GM06990 (cell line): ENCODE measurements at places on chromosomes 4 and X.

- no peak for DNase-seq
Observed at GRCh38 chrX:3806630-3807029, 93.2 kb upstream of the PRKX start.

DNA sequence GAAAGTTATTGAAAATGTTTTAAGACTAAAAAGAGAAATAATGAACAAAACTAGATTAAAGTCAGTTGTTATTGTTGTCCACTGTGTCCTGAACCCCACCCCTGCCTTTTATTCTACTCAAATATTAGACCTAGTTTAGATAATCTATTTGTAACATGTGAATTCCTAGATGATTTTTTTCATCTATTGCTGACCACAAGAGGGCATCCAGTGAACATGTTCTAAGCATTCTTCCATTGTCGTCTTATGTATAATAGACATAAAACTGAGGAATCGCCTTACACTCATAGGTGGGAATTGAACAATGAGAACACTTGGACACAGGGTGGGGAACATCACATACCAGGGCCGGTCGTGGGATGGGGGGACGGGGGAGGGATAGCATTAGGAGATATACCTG, 36.4 kb upstream of the HPRT1 start:
- DNase-seq: no peak

DNA sequence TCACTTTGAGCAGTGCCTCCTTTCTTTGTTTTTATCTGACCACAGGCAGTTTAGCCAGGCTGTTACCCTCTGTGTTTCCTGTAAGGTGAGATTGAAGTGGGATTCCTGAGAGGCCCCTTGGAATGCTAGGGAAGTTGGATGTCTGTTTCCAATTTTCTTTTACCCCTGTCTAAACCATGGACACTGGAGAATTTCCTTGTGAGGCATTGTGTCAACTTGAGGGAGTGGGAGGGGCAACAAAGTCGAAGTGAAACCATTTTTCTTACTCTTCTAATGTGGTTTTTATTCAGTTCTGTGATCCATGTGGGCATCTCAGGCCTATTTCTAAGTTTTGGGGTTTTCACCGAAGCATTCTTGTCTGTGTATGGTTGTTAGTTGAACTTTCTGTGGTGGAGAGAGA, 296.1 kb upstream of the UGT8 start:
- no peak for DNase-seq

- no peak for DNase-seq
Observed at GRCh38 chr4:182826391-182826790, 90.8 kb downstream of the DCTD start.

DNA sequence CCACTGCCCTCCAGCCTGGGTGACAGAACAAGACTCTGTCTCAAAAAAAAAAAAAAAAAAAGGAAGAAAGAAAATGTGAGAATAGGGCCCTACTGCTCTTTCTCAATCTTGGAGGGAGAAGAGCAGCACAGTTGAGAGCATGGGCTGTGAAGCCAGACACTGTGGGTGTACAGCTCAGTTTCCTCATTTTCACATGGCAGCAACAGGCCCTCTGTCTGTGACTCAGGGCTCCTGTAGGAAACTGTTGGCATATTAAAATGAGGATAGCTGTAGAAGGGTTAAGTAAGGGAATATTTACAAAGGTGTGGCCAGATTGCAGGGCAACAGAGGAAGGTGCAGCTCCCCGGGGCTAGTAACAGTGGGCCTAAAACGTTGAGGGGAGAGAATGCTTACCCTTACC, 3.4 kb downstream of the AKAP14 start:
- no peak for DNase-seq

DNA sequence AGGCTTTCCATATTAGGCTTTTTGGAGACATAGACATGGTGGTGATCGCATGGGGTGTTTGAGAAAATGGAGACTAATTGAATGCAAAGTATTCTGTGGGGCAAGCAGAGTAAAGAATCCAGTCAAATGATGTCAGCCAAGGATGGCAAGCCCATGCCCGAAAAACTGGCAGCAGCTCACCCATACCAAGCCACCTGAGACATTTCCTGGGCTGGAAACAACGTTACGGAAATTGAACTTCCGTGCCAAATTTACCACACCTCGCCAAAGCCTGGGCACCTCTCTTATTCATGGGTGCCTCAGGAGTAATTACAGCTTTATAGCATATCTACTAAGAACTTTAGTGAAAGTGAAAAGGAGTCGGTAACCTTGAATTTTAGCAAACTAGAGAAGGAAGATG, 166.4 kb downstream of the CBR4 start:
- DNase-seq: no peak

DNA sequence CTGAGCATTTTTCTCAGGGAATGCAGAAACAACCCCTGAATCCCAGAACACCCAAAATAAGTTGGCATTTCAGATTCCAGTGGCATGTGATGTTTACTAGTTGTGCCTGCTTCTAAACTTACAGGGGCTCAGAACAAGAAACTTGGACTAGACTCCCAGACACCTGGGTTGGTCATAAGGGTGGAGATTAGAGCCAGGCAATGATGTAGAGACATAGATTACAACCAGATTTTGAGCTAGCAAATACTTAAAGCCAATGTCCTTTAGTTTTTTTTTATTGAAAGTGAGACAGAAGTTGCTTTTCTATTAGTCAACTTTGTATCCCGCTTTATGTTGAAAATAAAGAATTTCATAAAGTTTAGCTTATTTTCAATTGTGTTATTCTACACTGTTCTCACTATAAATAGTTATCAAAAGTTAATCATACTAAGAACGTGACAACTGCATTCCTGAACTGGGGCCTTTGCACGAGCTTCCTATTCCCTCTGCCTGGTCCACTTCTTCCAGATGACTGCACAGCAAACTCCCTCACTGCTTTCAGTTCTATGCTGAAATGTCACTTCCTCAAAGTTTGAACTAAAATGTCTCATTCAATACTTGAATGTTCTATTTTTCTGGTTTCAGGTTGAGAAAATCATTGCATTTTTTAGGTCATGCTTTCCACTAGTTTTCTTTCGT, 224.7 kb upstream of the PPP1R2C start:
- DNase-seq: peak; percentile 57

DNA sequence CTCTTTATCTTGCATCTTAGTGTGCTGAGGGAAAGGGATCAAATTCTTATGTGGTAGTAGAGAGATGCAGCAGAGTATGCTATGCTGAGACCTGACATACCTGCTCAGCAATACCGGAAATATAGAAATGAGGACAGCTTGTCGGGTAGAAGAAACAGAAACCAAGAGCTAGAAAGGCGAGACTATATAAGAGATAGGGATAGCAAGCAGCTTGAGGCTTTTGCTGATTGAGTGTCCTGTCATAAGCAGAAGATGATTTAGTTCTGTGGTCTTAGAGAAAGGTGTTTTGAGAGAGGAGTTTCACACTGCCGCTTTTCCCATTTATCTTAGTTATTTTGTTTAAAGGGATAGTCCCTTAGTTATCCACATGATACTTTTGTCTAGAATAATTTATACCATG, 31.7 kb downstream of the USP9X start:
- DNase-seq: peak; percentile 58

DNA sequence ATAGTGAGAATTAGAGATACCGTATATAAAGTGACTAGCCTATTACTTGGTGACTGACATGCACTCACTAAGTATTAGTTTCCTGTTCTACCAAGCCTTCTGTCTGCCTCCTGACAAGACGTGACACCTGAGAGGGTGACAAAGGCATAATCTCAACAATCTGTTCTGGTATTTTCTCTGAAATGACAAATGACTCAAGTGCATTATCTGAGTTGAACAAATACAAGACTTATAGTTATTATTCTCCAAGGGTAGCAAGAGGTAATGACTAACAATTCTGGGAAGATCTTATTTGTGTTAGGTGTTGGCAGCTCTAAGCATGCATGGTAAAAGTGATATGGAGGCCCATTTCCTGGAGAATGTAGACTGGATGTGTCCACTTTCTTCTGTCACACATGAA, 60.6 kb downstream of the SYTL5 start:
- DNase-seq: no peak

DNA sequence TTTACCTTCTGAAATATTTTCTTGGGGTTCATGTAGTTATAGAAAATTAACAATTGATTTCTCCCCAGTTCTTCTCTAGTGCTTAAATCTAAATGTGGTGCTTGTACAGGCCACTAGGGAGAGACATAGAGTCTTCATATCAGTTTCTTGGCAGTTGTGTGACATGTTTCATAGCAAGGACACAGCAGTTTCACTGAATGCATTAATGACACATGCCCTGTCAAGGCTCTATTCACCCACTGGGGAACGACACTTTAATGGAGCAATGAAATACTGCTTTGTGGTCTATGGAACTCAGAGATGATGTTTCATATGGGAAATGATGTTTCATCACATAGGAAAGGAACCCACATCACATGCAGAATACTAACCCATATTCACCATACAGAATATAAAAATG, 2.8 kb downstream of the VEGFC start:
- no peak for DNase-seq

DNA sequence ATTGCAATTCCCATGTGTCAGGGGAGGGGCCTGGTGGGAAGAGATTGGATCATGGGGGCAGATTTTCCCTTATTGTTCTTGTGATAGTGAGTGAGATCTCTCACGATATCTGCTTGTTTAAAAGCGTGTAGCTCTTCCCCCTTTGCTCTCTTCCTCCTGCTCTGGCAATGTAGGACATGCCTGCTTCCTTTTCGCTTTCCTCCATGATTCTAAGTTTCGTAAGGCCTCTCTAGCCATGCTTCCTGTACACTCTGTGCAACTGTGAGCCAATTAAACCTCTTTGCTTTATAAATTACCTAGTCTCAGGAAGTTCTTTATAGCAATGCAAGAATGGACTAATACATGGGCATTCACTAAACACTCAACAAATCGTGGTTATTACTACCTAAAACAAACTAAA, 37.2 kb upstream of the PAPSS1 start:
- DNase-seq: no peak
